ENCODE measurements at places on chromosomes 1 and 21. TPM values are rescaled to one million over a fixed set of nuclear protein-coding genes. Genes with fewer than 3 reads are reported as not detected.

Gene PTPN7
- 41.1 TPM for total RNA-seq

Gene OXCT2
- total RNA-seq = 2.6 TPM

Gene SMPDL3B
- total RNA-seq = 2.5 TPM

Gene ARHGEF11
- 41.3 TPM for total RNA-seq

Gene CDC14A
- total RNA-seq = 23.6 TPM

Gene FAM78B
- 0.64 TPM for total RNA-seq

Gene OR2C3
- total RNA-seq = not detected

Gene OR2T11
- 1.2 TPM for total RNA-seq

Gene DDAH1
- 8.2 TPM for total RNA-seq

Gene FCRL1
- 110 TPM for total RNA-seq
